ENCODE measurements at places on chromosomes 12 and 14. TPM values are rescaled to one million over a fixed set of nuclear protein-coding genes. Genes with fewer than 3 reads are reported as not detected.

GRCh38 chr14:35046751-35047536, 872 bp downstream of the FAM177A1 start:
- no peak for DNase-seq

DNA sequence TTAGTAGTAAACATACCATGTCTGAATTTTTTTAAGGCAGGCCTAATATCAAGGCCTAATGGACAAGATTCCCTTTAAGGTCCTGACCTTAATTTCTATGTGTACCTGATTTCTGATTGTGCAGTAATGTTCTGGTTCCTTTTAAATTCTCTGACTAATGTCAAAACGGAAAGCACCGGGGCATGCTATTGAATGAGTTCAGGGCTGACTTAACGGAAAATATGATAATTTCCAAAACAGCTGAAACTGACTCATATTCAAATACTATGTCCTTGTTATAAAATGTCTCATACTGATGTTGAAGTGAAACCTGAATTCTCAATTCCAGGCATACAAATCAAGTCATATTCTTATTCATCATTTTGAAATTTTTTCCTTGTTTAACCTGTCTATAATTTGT, 6.7 kb downstream of the TAS2R43 start:
- peak; percentile 16 for DNase-seq

Gene EML1
- 39.6 TPM for total RNA-seq

DNA sequence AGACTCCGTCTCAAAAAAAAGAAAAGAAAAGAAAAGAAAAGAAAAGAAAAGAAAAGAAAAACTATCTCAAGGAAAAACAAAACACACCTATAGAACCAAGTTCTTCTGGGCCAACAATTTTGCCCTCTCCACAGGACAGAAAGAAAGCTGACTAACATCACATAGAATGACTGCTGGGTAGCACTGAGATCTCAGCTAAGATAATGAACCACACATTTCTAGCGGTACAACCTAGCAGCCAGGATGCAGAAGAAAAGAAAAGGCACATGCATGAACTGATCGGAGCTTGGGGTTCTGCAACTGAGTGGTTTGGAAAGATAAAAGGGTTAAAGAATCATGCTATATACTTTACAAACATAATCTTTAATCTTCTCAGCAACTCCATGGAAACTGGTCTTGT, 19.5 kb downstream of the TMED10 start:
- no peak for DNase-seq

Data from muscle of leg (tissue), 16 donors.